ENCODE measurements at places on chromosomes 16 and 17.

- DNase-seq = no peak
Measured at GRCh38 chr16:55991843-55992242, 116.7 kb upstream of the CES5A start.

DNA sequence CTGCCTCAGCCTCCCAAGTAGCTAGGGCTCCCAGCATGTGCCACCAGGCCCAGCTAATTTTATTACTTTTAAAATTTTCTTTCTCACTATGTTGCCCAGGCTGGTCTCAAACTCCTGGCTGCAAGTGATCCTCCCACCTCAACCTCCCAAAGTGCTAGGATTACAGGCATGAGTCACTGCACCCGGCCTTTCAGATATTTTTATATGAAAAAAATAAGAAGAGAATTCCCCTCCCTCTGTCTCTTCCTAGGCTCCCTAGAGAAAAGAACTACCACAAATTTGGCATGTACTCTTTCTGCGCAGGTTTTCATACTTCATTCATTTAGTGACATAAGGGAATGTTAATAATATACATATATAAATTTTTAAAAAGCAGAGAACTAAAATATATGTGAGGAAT lies 21.7 kb upstream of the SMURF2 start:
- DNase-seq = no peak

- DNase-seq = no peak
Measured at GRCh38 chr17:38896346-38896954, 26.6 kb downstream of the LASP1 start.

DNA sequence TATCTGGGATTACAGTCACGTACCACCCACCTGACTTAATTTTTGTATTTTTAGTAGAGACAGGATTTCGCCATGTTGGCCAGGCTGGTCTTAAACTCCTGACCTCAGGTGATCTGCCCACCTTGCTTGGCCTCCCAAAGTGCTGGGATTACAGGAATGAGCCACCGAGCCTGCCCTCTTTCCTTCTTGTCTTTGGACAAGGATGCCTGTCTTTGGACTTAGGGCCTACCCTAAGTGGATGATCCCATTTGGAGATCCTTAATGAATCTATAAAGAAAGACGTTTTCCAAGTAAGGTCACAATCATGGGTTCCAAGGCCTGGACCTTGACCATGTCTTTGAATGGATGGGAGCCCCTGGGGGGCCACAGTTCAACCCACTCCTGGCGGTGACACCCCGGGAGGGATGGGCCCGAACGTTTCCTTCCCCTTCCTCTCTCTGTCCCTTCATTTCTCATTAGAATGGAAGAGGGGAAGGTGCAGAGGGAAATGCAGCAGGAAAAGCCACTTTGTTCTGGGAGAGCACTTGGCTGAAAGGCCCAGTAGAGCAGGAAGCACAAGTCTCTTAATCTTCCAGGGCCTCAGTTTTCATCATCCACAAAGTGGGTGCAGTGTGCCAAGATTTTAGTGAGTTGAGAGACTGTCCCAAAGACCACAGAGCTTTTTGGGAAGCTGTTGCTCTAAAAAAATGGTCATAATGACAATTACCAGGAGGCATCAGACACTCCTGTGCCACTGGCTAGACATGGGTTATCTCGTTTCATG lies 353.3 kb downstream of the SEC14L1 start:
- DNase-seq = no peak

DNA sequence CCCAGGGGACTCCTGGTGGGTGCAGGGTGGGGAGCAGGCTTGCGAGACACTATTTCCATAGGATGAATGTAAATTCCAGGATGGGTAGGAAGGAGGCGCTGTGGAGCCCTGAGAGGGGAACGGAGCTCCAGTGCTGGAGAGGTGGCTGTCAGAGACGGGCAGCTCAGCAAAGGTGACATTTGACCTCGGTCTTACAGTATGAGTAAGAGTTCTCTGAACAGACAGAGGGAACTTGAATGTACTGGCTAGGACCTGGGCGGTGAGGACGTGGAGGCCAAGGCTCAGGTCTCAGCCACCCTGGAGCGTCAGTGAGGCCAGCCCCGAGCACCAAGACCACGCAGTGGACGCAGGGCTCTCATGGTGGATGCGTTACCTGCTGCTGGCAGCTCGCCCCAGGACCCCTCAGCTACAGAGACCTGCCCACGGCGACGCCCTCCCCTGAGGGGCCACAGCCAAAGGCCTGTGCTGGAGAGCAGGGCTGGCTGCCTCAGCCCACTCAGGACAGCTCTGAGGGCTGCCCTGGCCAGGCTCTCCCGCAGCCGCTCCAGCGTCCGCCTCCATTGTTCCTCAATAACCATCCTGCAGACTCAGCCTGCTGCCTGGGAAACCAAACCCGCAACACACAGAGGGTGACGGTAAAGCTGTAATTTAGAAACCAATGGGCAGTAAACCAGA lies 65.9 kb upstream of the TNRC6C start:
- DNase-seq = no peak

- DNase-seq = no peak
Measured at GRCh38 chr16:1152123-1152638, 725 bp upstream of the CACNA1H start.
